Left renal cortex interstitium (tissue), 4 donors: ENCODE measurements at places on chromosomes 16 and 17. TPM values are rescaled to one million over a fixed set of nuclear protein-coding genes. Genes with fewer than 3 reads are reported as not detected.

Gene HBM
- 1.8 TPM for polyA plus RNA-seq

Gene PSMD12
- 37.4 TPM for polyA plus RNA-seq

Gene CLEC3A
- polyA plus RNA-seq, result not detected

Gene KRT222
- polyA plus RNA-seq, result 0.07 TPM

Gene KRTAP3-2
- not detected for polyA plus RNA-seq

Gene TPSB2
- polyA plus RNA-seq, result 0.24 TPM

Gene CTRL
- polyA plus RNA-seq, result 5.2 TPM

Gene ERI2
- polyA plus RNA-seq, result 30.7 TPM

Gene TBC1D28
- not detected for polyA plus RNA-seq

Gene CD300A
- 1.1 TPM for polyA plus RNA-seq

Gene C16orf86
- polyA plus RNA-seq, result 3.6 TPM

Gene C17orf67
- 1.5 TPM for polyA plus RNA-seq

Gene RASL10B
- polyA plus RNA-seq, result 14.0 TPM

Gene PER1
- polyA plus RNA-seq, result 37.7 TPM

Gene TNFSF13
- 15.9 TPM for polyA plus RNA-seq

Gene SLC38A8
- polyA plus RNA-seq, result 0.14 TPM

Gene KCNJ18
- not detected for polyA plus RNA-seq

Gene GAS7
- 17.6 TPM for polyA plus RNA-seq

Gene MPP2
- 6.8 TPM for polyA plus RNA-seq

Gene SLC16A5
- 32.4 TPM for polyA plus RNA-seq

Gene HEATR9
- not detected for polyA plus RNA-seq

Gene WDR59
- polyA plus RNA-seq, result 79.3 TPM

Gene HS3ST3A1
- 6.9 TPM for polyA plus RNA-seq

Gene RHBDL3
- 1.2 TPM for polyA plus RNA-seq

Gene MT1M
- 0.96 TPM for polyA plus RNA-seq

Gene LITAF
- polyA plus RNA-seq, result 110 TPM

Gene CDRT15L2
- polyA plus RNA-seq, result not detected

Gene TNFSF12
- polyA plus RNA-seq, result 21.7 TPM
